Activated CD4-positive, alpha-beta T cell treated with anti-CD3 and anti-CD28 coated beads, Interleukin-2, Interleukin-4, amounts not matched to agents 100 ng/mL and 50 ng/mL, durations not matched to agents 16 hours and 8 hours (primary cell): ENCODE measurements at places on chromosomes 1 and 21.

GRCh38 chr1:116432655-116433265 lies 59.7 kb downstream of the ATP1A1 start:
- DNase-seq, result no peak

DNA sequence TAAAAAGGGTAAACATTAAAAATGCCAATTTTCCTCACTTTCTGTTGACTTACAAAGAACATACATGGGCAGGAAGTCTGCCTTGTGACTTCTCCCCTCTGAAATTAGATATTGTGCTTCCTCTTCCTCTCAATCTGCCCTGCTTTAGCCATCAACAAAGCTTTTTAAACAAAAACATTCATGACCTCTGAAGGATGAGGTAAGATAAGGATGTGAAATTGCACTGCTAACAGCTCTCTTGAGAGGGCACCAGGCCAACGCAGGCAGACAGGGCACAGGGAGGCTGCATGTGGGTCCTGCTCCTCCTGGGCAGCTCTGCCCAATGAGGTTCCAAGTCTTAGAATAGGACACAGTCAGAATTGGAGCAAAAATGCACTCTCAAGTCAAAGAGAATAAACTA lies 62.1 kb downstream of the DEGS1 start:
- peak; percentile 12 for DNase-seq

- DNase-seq, result no peak
These were observed 283.9 kb upstream of the ST6GALNAC5 start for GRCh38 chr1:76583235-76583868.

- no peak for DNase-seq
These were observed 501.4 kb downstream of the TTLL7 start for GRCh38 chr1:83497563-83497962.

GRCh38 chr1:66788231-66788939 lies 12.7 kb downstream of the INSL5 start:
- DNase-seq, result peak; percentile 67

GRCh38 chr1:55981010-55981650 lies 598.2 kb downstream of the PLPP3 start:
- no peak for DNase-seq

DNA sequence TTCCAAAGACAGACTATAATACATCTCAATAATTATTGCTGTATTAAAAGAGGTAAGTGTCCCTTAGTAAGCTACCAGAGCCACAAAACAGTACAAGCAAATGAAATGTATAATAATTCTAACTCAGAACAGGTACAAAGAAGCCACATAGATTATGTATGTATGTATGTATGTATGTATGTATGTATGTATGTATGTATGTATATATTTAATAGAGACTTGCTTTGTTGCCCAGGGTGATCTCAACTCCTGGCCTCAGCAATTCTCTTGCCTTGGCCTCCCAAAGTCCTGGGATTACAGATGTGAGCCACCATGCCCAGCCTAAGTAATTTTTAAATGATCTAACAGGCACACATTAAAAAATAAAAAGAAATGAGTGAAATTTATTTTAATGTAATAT lies 86.9 kb downstream of the EPS15 start:
- DNase-seq, result no peak

DNA sequence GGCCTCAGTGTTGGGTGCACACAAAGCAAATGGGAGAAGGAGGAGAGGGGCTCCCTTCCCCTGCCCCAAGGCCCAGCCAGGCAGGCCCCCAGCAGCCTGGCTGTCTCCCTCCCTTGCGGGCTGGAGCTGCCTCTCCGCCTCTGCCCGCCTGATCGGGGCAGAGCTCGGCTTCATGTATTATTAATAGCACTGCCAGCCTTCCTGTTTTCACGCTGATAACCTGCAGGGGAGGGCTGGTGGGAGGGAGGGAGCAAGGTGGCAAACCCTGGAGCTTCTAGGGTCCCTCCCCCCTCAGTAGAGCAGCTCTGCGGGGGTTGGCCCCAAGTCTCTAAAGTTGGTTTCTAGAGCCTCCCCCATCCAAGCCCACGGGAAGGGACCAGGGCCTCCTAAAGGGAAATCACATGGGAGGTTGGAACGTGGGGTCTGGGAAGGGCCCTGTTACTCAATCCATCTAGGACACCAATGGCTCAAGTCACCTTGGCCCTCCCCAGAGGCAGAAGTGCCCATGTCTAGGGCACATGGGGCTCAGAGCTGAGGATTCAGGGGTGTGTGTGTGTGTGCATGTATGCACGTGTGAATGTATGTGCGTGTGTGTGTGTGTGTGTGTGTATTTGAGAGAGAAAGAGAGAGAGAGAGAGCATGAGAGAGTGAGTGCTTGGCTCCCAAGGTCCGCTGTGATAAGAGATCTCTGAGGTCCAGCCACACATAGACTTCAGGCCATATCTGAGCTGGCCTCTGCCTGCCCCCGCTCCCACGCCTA lies 21.8 kb upstream of the POU3F1 start:
- no peak for DNase-seq

DNA sequence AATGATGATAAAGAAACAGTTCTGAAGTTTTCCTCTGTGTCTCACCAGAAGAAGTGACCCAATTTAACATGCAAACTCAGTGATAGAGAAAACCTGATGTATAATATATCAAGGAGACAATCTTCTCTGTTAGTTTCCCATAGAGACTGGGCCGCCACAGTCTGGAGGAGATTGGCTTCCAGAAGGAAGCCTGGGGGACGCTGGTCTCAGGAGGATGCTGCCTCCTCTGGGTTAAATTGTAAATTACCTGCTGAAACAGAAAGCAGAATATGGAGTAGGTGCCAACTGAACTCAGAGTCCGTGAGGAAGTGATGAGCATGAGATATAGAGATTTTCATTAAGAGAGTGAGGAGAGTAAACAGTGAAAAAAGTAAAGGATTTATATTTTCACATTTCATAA lies 15.8 kb downstream of the OR14I1 start:
- no peak for DNase-seq

DNA sequence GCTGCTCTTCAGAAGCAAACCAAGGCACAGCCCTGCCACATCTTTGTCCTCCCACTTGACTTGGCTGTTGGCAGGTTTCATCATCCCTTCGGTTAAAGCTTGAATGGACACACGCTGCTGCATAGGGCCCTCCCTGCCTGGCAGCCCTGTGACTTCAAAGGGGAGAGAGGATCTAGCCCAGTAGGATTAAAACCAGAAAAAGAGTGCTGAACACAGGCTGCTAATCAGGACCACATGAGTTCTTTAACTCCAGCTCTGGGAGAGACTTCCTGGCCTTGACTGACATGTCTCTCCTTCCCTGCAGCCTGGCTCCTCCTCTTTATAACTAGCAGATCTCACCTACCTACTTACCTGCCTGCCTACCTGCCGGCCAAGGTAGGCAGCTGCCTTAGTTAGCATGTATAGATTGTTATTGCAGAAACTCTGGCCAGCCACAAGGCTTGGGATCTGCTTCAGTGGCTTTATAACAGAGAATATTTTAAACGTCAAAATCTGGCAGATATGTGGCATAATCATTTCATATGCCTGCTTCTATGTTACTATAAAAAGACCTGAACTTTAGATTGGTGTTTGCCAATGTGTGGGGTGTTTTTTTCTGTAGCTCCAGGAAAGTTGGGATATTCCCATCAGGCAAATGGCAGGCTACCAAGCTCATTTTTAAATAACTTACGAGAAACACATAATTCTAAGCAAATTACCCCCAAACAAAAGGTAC lies 49.4 kb downstream of the ERG start:
- no peak for DNase-seq

DNA sequence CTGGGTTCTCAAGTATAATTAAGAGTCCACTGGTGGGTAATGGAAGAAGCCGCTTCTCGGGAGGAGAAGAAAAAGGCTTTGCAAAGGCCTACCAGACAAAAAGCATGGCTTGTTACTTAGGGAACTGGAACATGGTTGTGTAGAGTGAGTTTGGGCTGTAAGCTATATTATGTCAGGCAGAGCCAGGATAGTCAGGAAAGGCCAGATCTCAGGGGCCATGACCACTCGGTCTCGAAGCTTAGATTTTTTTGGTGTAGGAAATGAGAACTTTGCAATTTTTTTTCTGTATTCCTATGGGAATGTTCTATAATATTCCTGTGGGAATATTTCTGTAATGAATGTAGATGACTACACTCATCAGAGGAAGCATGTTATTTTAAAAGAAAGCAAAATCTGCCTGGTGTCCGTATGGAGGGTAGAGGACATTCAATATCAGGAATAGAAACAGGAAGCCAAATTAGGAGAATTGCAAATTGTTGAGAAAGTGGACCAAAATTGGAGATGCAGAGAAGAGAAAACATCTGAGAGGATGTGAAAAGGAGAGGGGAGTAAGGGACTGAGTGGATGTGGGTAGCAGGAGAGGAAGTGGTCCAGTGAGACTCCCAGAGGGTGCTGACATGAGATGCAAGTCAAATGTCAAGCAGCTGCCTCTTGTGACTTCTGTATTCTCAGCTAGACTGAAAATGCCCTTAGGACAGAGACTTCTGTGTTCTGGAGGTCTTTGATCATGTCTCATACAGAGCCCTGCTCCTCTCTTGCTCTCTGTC lies 45.2 kb upstream of the HAO2 start:
- DNase-seq, result no peak

- DNase-seq, result no peak
These were observed 213.4 kb downstream of the APP start for GRCh38 chr21:25956993-25957714.

- no peak for DNase-seq
These were observed 178.3 kb downstream of the RERE start for GRCh38 chr1:8639148-8639547.

DNA sequence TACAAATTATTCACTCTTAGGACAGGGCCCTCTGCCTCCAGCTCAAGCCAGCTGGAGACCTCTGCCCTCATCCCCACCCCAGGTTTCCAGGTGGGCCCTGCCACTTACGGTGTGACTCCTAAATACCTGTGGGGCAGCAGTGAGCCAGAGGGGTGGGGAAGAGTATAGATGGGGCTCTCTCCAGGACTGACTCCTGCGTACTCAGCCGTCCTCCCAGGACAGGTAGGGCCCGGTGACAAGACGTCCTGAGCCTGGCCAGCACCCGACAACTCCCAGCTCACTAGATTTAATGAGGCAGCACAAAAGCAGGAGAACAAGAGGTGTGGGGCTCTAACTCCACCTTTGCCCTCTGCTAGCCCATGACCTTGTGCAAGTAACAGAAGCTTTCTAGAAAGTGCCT lies 16.8 kb downstream of the GNG12 start:
- DNase-seq, result no peak

DNA sequence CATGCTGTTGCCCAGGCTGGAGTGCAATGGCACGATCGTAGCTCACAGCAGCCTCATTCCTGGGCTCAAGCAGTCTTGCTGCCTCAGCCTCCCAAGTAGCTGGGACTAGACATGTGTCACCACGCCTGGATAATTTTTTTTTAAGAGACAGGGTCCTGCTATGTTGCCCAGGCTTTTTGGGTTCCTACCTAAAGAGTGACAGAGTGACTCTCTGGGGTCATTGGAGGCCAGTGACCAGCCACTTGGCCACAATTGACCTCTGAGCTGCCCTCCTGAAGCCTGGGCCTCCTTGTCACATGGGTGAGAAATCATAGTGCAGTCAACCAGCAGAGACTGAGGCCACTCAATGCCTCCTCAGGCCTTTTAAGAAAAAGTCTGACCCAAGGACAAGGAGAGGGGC lies 5.7 kb downstream of the DIO1 start:
- DNase-seq, result no peak

DNA sequence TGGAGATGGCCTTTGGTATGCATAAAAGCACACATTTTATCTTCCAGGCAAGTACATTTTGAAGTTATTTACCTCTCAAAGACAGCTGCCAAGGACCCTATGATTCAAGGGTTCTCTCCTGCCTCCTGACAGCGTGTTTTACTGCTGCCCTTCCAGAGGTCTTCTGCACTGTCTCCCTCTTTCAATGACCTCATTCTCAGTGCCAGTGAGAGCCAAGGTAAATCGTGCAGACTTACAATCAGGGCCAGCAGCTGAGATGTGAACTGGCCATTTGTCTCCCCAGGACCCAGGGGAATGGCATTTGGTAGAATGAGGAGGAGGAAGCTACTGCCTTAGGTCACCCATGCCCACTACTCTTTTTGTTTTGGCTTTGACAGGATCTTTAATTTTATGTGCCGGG lies 84.2 kb upstream of the FGGY start:
- DNase-seq, result no peak

DNA sequence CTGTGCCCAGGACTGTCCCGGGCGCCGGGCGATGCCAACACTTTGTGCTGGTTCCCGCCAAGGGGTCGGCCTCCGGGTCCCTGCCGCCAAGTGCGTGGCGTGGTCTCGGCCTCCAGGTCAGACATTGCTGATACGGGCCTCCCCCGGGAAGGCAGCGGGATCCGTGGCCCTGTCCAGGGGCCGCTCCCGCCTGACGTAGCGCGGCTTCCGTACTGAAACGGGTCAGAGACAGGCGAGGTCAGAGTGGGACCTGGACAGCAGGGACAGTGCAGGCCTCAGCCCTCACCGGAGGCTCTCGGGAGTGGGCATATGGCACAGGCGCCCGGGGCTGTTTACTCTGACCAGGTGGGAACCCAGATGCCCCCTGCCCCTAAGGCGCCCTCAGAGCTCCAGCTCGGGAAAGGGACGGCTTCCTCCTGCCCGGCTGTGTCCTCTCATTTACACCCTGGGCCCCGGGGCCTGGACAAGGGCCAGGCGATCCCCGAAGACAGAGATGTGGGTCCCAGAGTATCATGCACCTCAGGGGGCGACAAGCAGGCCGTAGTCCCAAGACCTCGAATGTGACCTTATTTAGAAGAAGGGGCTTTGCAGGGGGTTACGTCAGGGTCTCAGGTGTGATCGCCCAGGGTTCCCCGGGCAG lies 8.8 kb upstream of the RNF223 start:
- no peak for DNase-seq

GRCh38 chr1:92762355-92762754 lies 22.6 kb downstream of the EVI5 start:
- DNase-seq, result no peak
